HFFc6 (cell line): ENCODE measurements at places on chromosomes 1 and 21.

DNA sequence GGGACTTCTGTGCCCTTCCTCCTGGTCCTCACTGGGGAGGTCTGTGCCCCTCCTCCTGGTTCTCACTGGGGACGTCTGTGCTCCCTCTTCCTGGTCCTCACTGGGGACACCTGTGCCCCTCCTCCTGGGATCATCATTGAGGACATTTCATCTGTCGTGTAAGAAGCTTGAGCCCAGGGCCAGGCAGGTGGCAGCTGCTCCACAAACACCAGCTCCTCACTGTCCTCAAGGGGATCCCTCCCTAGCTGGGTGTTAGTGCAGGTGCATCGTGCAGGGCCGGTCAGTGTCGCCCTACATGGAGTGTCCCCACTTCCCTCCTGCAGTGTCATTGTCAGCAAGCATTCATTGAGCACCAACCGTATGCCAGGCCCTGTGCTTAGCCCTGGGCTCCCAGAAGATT is 312.7 kb downstream of the PTPRU start:
- no peak for DNase-seq

DNA sequence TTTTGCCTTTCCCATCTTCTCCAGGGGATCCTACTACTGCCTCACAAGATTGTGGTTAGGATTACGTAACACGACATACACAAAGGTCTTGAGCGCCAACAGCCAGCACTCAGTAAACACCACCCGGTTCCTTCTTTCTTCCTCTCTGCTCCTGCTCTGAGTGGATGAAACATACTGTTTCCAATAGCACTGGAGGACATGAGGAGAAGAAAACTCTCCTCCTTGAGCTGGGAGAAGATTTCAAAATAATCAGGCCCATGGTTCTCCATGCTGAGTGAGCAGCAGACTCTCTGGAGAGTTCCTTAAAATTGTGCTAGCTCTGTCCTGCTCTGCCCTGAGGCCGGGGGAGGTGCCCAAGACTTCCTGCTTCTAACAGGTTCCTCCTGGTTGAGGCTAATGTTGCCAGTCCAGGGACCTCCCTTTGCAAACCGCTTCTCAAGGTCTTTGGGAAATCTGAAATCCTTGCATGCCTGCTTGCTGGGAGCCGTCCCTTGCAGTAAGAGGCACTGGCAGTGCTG is 29.4 kb upstream of the MX1 start:
- no peak for DNase-seq

DNA sequence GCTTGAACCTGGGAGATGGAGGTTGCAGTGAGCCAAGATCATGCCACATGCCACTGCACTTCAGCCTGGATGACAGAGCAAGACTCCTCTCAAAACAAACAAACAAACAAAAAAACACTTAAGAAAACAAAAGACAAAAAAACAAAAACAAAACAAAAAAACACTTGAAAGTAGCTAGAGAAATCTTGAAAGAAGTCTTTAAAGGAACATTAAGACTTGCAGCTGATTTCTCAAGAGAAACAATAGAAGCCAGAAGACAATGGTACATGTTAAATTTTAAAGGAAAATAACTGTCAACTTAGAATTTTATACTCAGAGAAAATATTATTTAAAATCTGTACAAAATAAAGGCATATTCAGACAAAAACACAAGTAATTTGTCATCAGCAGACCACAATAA is 71.3 kb downstream of the HLX start:
- peak; percentile 13 for DNase-seq

DNA sequence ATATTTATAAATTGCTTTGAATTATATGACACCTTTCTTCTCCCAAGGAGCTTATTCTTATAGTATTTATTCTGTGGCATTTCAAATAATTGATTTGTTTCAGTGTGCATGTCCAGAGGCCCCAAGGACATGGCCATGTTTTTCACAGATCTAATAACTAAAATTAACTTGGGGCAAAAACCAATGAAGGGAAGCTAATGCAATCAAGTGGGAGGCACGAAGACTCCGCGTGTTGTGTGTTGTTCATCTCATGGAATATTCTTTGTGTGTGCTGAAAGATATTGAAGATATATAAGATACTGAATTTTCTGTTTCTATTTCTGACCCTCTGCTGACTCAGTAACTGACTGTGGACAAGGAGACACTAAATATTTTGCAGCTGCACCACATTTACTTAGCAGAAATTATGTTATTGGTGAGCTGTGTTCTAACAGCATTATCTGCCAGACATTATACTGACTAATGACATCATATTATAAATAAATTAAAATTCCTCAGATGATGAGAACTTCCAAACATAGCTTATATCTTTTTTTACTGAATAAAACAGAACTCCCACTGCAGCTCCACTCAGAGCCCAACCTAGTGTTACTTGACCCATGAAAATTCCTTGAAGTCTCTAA is 519.3 kb upstream of the CXADR start:
- no peak for DNase-seq

- peak; percentile 9 for DNase-seq
These were observed 22.0 kb upstream of the SRRM1 start for GRCh38 chr1:24621121-24621520.

DNA sequence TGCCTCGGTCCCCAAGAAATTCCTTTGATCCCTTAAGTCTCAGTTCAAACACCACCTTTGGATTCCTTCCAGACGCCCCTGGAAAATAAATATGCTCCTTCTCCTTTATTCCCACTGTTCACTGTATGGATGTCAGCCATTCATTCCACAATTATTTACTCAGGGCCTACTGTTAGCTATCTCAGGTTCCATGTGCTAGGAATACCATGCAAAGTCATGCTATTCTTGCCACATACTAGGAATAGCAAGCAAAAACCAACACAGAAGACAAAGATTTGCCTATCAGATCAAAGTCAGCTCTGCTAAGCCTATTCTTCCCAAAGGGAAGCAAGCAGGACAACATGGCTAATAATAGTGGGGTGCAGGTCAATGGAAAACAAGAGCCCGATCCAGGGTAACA is 29.8 kb downstream of the TTC13 start:
- DNase-seq = no peak

- DNase-seq = no peak
These were observed 98.0 kb downstream of the TGFBR3 start for GRCh38 chr1:91787919-91788318.

DNA sequence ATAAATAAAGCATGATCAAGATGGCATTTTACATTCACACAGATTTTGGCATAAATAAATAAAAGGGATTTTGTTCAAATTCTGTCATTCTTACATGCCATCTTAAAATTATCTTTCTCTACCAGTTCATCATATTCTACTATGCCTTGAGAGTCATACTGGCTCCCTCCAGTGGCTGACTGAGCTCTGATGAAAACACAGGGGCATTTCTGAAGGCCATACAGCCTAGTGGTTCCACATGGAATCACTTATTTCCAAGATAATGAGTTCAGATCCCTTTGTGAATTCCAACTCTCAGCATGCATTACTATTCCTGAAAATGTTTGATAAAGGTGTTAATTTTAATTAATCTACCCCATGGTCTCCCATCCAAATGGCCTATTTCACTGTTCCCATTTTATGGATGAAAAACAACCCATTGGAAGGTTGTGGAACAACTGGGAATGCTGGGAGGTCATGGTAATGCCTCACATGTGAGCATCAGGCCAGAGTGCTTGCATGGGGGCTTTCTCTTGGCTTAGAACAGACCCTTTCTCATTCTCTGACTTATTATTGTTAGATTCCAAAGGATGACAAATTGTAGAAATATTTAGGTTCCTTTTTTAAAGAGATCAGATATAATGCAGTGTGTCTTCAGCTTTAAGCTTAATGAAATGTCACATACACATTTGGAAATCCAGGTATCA is 622.4 kb upstream of the PKN2 start:
- peak; percentile 70 for DNase-seq

- DNase-seq = no peak
These were observed 11.1 kb upstream of the SLC30A1 start for GRCh38 chr1:211589782-211590721.

- DNase-seq = no peak
These were observed 393 bp downstream of the ELAPOR1 start for GRCh38 chr1:109114342-109114674.

GRCh38 chr1:197738927-197739326 is 36.4 kb downstream of the DENND1B start:
- DNase-seq = no peak

DNA sequence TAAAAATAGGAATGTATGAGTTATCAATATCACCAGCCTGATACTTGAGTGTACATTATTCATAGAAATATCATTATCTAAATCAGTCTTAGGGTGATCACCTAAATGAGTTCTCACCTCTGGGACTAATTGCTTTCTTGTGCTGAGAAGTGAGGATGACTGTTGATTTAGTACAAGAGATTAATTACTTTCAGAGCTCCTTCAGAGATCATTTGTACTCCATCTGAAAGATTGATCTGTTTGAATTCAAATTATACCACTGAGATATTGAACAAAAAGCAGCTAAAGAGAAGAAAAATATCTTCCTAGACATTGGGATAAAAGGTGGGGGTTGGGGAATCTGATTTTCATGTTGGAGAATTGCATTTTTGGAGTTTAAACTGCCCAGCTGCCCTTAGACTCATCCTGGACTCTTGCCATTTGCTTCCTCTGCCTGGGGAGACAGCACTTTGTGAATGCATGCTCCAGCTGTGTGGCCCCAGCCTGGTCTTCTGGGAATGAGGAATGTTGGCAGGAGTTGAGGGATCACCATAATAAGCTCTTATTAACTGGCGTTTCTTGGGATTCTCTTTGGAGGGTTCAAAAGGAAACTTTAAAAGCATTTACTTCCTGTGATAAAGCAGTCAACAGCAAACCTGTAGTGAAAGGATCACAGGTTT is 19.7 kb upstream of the PGBD2 start:
- DNase-seq = no peak

DNA sequence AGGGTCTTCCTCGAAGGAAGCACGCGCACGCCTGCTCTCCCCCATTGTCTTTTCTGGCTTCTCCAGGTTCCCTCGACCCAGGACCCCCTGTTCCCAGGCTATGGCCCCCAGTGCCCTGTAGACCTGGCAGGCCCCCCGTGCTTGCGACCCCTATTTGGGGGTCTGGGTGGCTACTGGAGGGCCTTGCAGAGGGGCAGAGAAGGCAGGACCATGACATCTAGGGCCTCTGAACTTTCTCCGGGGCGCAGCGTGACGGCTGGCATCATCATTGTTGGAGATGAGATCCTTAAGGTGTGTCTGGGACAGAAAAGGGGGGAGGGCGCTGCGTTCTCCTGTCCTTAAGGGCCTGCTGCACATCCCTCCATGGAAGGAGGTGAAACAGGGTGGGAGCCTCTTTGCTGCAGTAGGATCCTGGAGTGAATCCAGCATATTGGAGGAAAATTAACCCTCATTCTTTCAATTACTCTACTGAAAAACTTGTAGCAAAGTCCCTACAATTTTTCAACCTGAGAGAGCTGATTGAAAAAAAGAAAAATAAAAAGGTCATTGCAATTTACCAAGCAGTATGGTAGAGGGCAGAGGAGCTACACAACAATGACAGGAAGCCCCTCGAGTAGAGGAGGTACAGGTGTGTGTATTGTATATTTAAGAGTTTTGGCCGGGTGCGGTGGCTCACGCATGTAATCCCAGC is 777 bp downstream of the FLAD1 start:
- DNase-seq = no peak

- DNase-seq = no peak
These were observed 88.0 kb downstream of the CD247 start for GRCh38 chr1:167430134-167430848.

DNA sequence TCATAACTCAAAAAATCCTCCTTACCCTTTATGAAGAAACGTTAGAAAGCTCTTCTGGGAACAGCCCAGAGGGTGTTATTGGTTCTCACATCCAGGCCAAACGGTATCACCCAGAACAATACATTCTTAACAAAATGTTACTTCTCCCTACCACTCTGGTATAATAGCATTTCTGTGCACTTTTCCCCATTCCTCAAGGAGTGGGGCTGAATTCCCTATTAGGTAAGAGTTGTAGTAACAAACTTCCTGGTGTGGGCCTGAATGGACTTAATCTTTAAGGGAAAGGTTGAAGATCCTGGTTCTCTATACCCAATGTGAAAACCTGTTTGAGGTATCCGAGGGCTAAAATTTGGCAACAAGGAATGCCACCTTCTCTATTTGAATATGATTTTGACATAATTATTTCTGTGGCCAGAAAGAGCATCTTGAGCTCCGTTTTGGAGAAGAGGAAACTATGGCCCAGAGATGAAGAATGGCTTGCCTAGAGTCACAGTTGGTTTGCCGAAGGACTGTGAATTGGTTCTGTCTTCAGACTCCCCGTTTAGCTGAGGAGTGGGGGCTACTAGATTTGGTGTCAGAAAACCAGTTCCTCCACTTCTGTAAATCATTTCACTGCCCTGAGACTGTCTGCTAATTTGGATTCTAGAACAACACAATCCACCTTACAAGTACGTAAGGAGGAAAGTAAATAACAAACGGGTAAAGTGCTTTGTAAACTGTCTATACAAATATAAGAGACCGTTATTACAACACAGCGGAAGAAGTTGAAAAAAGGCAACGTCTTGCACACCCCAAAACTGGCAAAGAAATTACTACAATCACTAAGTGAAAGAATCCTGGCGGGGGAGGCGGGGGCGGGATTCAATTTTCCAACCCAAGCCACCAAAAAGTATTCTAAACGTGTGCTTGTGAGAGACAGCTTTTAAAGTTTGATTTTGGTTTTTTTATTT is 2.3 kb downstream of the ANP32E start:
- no peak for DNase-seq

GRCh38 chr1:172882791-172883386 is 167.9 kb downstream of the TNFSF18 start:
- no peak for DNase-seq

DNA sequence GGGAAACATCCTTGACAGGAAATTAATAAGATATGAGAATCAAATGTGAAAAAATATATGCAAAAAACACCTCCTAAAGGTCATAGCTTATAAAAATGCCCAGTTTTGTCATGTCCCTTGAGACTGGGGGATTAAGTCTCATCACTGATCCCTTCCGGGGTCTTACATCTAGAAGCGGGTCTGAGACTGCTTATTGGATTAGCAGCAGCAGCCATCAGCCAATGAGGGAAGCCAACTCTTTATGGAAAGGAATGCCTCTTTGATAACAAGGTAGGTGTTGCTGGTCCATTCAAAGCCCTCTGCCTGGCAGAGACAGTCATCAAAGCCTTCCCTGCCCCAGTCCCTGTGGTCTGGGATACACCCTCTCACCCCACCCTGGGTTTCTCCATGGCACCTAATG is 3.9 kb upstream of the CACNA1S start:
- no peak for DNase-seq

DNA sequence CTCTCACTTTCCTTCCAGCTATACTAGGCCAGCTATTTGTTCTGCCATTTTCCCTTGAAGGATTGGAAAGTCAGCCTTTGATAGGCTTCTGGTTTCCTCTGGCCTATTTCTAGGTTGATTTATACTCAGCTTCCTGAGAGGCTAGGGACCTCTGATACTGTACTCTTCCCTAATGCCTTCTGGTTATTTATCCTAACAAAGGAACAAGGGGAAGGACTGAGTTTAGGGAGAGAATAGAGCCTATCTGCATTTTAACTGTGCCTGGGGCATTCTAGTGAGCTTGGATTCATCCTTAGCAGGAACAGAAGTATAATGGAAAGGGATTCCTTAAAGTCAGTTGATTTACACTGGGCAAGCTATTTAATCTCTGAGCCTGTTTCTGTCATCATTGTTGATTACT is 11.8 kb upstream of the TMEM39B start:
- no peak for DNase-seq

GRCh38 chr1:178724376-178724727 is 692 bp upstream of the RALGPS2 start:
- no peak for DNase-seq
